ENCODE measurements at places on chromosomes 13 and 19. TPM values are rescaled to one million over a fixed set of nuclear protein-coding genes. Genes with fewer than 3 reads are reported as not detected.
A peak's percentile ranks its signal among the peaks of the same experiment; 100 is the strongest.

DNA sequence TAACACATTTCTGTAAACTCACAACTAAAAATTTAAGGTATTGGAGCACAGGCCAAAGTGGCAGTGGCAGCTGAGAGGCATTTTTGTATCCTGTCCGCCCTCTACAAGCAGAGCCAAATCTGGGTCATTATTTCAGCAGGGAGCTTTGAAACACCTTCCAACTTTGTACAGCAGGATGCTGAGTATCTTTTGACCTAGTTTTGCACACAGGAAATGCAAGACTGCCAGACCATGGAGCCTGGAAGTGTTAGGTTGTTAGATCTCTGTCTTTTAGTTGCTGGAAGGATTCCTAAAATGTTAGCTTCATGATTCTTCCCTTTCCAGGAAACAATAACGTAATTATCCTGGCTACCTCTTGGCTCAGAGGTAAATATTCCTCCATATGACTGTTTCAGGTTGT, 148.6 kb upstream of the ATXN8OS start:
- no peaks in the 10 kb centered on the region for H3K36me3 ChIP-seq
- no peaks in the 10 kb centered on the region for H3K27me3 ChIP-seq
- DNase-seq, result no peak
- no peak overlapping the region for H3K4me3 ChIP-seq

OR7A5 gene
- total RNA-seq, result not detected

- no peak overlapping the region for H3K4me3 ChIP-seq
- peaks cover 24% of the 10 kb centered on the region for H3K4me1 ChIP-seq
- no peak overlapping the region for H3K27ac ChIP-seq
- no peak for DNase-seq
- H3K27me3 ChIP-seq, result no peaks in the 10 kb centered on the region
Measured at GRCh38 chr19:46356149-46357055, 9.5 kb downstream of the PPP5C start.

DNA sequence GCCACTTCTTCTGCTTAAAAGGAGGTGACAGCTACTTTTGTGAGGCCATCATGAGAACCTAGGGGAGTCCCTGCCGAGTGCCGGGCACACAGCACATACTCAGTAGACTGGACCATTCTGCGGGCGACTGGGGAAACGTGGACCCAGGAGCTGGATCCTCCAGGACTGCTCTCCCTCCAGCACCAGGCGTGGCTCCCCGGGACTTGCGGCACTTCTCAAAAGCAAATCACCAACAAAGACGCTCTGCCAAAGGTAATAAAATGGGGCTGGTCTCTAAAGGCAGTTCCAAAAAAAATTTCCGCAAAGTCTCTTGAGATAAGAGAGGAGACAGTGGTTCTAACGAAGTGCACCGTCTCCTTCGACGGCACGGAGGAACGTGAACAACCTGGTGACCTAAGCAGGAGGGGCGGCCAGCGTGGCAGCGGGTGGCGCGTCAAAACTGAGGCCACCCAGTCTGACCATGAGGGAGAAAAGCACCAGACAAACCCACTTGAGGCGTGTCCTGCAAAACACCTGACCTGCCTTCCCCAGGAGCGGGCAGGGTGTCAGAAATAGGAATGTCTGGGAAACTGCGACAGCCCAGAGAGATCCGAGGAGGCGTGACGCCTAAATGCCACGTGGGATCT, 1.4 kb upstream of the TMPRSS9 start:
- no peak overlapping the region for H3K27ac ChIP-seq
- H3K36me3 ChIP-seq, result no peaks in the 10 kb centered on the region
- no peak overlapping the region for H3K4me3 ChIP-seq

DNA sequence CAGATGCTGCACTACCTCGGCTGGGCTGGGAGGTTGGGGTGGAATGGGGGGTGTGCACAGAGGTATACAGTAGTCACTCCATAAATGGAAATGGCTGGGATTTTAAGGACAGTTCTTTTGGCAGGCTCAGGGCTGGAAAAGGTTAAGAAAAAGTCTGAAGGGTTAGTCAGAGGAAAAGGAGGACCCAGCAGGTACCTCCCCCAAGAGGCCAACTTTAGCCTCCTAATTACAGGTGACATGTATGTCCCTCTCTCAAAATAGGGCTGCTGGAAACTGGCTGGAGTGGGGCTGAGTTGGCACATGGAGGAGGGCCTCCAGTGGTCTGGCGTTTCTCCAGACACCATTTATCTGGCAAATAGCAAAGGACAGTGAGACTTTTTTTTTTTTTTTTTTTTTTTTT, 994 bp downstream of the CCDC194 start:
- no peak for DNase-seq
- H3K4me1 ChIP-seq, result peaks cover 27% of the 10 kb centered on the region
- no peaks in the 10 kb centered on the region for H3K36me3 ChIP-seq
- H3K27me3 ChIP-seq, result no peaks in the 10 kb centered on the region
- no peak overlapping the region for H3K4me3 ChIP-seq

- no peaks in the 10 kb centered on the region for H3K27me3 ChIP-seq
- no peak for DNase-seq
- H3K27ac ChIP-seq, result no peak overlapping the region
- H3K4me1 ChIP-seq, result no peaks in the 10 kb centered on the region
- H3K36me3 ChIP-seq, result no peaks in the 10 kb centered on the region
Measured at GRCh38 chr13:92976657-92977056, 249.9 kb upstream of the GPC6 start.

FAM187B gene
- not detected for total RNA-seq

GRCh38 chr19:34319230-34319585, 45.8 kb upstream of the GPI start:
- H3K27ac ChIP-seq, result no peak overlapping the region
- no peaks in the 10 kb centered on the region for H3K27me3 ChIP-seq
- no peaks in the 10 kb centered on the region for H3K36me3 ChIP-seq
- peaks cover 30% of the 10 kb centered on the region for H3K4me1 ChIP-seq
- DNase-seq, result no peak

- no peaks in the 10 kb centered on the region for H3K4me1 ChIP-seq
- H3K27me3 ChIP-seq, result no peaks in the 10 kb centered on the region
- no peak overlapping the region for H3K4me3 ChIP-seq
- no peaks in the 10 kb centered on the region for H3K36me3 ChIP-seq
Measured at GRCh38 chr19:31102674-31103073, 246.6 kb downstream of the TSHZ3 start.

- peak overlapping the region; percentile 92 for H3K27ac ChIP-seq
- H3K4me1 ChIP-seq, result peaks cover 65% of the 10 kb centered on the region
- H3K36me3 ChIP-seq, result no peaks in the 10 kb centered on the region
- no peak for DNase-seq
Measured at GRCh38 chr19:55256562-55257460, 2.0 kb downstream of the PPP6R1 start.

DNA sequence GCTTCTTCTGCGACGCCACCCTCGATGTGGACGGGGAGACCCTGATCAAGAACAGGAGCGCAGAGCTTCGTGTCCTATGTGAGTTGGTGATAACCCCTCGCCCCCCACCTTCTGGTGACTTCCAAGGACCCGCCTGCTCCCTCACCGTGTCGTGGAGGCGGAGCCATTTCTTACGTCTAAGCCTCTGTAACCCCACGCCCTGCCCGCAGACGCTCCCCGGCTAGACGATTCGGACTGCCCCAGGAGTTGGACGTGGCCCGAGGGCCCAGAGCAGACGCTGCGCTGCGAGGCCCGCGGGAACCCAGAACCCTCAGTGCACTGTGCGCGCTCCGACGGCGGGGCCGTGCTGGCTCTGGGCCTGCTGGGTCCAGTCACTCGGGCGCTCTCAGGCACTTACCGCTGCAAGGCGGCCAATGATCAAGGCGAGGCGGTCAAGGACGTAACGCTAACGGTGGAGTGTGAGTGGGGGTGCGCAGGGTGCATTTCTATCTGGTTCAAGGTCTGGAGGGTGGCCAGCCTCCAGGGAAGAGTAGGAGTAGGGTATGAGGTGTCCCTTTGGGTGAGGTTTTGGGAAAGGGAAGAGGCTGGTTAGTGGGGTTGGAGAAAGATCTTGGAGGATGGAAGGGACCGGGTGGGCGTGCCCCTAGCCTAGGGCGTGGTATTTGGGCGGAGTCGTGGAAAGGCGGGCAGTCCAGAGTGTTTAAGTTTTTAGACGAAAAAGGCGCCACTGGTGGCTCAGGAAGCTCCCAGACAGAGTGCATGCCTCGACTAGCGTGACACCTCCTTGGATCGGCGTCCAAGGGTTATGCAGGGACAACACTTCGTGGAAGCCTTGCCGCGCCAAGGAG, 3.3 kb downstream of the ICAM5 start:
- no peak overlapping the region for H3K27ac ChIP-seq
- H3K4me3 ChIP-seq, result no peak overlapping the region
- peaks cover 75% of the 10 kb centered on the region for H3K4me1 ChIP-seq
- no peaks in the 10 kb centered on the region for H3K36me3 ChIP-seq
- peaks cover 60% of the 10 kb centered on the region for H3K27me3 ChIP-seq

GRCh38 chr13:40604135-40604534, 62.3 kb downstream of the FOXO1 start:
- H3K36me3 ChIP-seq, result no peaks in the 10 kb centered on the region
- no peak overlapping the region for H3K27ac ChIP-seq
- no peak overlapping the region for H3K4me3 ChIP-seq
- no peaks in the 10 kb centered on the region for H3K27me3 ChIP-seq
- peaks cover 94% of the 10 kb centered on the region for H3K4me1 ChIP-seq

DNA sequence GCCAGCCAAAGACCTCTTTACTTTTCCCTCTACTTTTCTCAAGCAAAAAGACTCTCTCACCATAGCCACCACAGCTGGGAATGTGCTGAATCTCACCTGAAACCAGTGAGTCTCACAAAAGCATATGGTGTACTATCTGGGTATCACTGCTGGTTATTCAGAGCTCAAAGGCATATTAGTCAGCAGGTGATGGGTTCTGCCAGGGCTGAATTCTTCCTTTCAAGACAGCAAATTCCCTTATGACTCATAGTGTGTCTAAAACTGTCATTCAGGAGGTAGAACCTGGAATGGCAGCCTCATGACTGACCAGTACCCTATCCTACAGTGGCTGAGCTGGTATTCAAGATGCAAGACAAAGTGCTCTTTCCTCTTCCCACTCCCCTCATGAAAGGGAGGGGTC, 2859.1 kb downstream of the PCDH9 start:
- H3K36me3 ChIP-seq, result no peaks in the 10 kb centered on the region
- no peaks in the 10 kb centered on the region for H3K27me3 ChIP-seq
- no peak overlapping the region for H3K4me3 ChIP-seq

- H3K36me3 ChIP-seq, result no peaks in the 10 kb centered on the region
- H3K27ac ChIP-seq, result no peak overlapping the region
- H3K4me1 ChIP-seq, result no peaks in the 10 kb centered on the region
- no peak for DNase-seq
- H3K4me3 ChIP-seq, result no peak overlapping the region
Measured at GRCh38 chr13:23806874-23807526, 82.2 kb downstream of the MIPEP start.

CGB2 gene
- not detected for total RNA-seq

DNA sequence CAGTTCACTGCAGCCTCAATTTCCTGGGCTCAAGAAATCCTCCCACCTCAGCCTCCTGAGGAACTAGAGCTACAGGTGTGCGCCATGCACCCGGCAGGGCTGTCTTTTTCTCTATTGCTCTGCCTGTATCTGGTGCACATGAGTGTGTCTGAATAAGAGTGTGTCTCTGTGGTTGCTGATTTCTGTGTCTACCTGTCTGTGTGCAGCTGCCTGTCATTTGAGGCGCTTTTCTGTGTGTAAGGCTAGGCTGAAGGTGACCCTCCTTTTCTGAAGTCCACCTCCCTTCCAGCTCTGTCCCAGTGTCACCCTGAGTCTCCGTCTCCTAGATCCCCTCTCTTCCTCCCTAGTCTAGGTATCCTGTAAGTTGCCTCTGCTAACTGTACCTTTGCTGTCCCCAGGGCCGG, 1.5 kb upstream of the PRR12 start:
- H3K27me3 ChIP-seq, result no peaks in the 10 kb centered on the region
- H3K36me3 ChIP-seq, result peaks cover 9% of the 10 kb centered on the region
- H3K4me3 ChIP-seq, result no peak overlapping the region

GRCh38 chr13:112098699-112099098, 31.8 kb downstream of the SOX1 start:
- no peak for DNase-seq
- no peaks in the 10 kb centered on the region for H3K4me1 ChIP-seq
- no peaks in the 10 kb centered on the region for H3K27me3 ChIP-seq
- H3K27ac ChIP-seq, result no peak overlapping the region

ZNF296 gene
- 1.7 TPM for total RNA-seq

TSKS gene
- total RNA-seq, result 0.90 TPM

GRCh38 chr19:40217934-40218890, at the start of gene TTC9B:
TSS of gene TTC9B (minus strand) at chr19:40218384. CDS start at chr19:40218381, 3 bp downstream.
- H3K36me3 ChIP-seq, result no peaks in the 10 kb centered on the region
- peaks cover 25% of the 10 kb centered on the region for H3K27me3 ChIP-seq
- H3K4me1 ChIP-seq, result peaks cover 15% of the 10 kb centered on the region
- no peak within 1 kb of the TSS for H3K27ac ChIP-seq
- no peak within 1 kb of the TSS for H3K4me3 ChIP-seq
- DNase-seq, result peak; percentile 56

DNA sequence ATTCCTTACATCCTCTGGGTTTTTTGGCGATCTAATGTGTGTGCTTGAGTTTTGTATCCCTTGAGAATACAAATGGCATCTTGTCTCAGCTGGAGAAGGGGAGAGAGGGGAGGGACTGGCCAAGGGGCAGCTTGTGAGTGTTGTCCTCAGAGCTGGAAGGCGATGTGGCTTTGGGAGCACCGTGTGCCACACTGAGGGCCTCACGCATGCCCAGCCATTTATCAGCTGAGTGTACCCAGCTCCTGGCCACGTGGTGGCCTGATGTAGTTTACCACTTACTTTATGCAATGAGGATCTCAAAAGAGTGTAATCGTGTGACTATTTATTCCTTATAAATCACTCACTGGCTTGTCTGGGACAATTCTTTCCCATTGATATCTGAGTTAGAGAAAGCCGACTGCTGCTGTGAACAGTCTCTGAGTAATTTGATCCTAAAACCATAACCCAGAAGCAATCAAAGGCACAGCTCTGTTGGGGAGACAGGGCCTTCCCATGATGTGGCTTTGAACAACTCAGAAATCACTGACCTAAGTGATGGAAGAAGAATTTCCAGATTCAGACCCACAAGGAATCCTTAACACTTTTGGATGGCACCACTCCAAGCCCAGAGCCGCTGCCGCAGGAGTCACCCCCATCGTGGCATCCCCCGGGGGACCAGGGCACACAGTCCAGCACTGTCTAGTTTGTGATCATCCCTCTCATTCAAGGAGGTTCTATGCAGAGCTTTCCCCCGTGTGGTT, 53.9 kb upstream of the MTIF3 start:
- H3K27me3 ChIP-seq, result no peaks in the 10 kb centered on the region
- no peaks in the 10 kb centered on the region for H3K4me1 ChIP-seq
- no peaks in the 10 kb centered on the region for H3K36me3 ChIP-seq
- H3K4me3 ChIP-seq, result no peak overlapping the region

DNA sequence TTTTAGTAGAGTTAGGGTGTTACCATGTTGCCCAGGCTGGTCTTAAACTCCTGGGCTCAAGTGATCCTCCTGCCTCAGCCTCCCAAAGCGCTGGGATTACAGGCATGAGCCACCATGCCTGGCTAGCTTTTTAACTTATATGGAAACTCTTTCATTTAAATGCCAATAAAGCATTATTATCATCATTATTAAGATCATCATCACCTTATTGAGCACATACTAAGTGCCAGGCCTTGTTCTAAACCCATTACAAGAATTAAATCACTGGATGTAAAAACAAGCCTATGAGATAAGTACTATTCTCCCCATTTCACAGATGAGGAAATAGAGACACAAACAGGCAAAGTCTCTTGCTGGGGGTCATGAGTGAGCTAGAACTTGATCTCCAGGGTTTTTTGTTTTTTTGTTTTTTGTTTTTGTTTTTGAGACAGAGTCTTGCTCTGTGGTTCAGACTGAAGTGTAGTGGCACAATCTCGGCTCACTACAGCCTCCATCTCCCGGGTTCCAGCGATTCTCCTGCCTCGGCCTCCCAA, 1.3 kb downstream of the GMFG start:
- H3K36me3 ChIP-seq, result peaks cover 5% of the 10 kb centered on the region
- DNase-seq, result no peak
- peak overlapping the region; percentile 67 for H3K4me3 ChIP-seq
- H3K27me3 ChIP-seq, result no peaks in the 10 kb centered on the region
- H3K4me1 ChIP-seq, result peaks cover 75% of the 10 kb centered on the region
